NCI-H526 treated with DMSO at 0.1 percent for 48 hours (cell line): ENCODE measurements at places on chromosomes 13 and 19.

DNA sequence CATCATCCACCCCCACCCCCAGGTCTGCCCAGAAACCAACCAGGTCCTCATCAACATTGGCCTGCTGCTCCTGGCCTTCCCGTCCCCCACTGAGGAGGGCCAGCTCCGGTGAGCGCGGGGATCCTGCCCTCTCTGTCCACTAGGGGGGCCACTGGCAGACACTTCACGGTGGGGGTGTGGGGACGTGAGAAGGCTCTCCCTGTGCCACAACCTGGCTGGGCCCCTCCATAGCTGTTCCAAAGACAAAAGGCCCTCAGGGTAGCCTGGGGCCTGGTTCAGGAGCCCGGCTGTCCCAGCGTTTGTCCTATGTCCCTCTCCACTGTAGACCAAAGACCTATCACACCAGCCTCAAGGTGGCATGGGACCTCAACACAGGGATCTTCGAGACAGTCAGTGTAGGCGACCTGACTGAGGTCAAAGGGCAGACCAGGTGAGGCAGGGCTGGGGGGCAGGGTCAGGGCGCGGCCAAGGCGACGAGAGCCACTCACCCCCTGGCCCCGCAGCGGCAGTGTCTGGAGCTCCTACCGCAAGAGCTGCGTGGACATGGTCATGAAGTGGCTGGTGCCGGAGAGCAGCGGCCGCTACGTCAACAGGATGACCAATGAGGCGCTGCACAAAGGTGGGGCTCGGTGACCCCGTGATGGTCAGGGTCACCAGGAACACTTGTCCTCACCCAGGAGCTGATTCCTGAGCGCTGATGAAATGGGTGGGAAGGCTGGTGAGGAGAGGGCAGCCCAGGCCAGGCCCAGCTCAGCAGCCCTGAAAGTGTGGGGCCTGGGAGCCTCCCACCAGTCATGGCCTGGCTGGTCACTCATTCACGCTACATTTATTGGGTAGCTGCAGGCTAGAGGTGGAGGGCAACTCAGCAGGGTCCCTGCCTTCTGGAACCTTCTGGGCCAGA lies 7.9 kb downstream of the DCAF15 start:
- DNase-seq, result no peak

DNA sequence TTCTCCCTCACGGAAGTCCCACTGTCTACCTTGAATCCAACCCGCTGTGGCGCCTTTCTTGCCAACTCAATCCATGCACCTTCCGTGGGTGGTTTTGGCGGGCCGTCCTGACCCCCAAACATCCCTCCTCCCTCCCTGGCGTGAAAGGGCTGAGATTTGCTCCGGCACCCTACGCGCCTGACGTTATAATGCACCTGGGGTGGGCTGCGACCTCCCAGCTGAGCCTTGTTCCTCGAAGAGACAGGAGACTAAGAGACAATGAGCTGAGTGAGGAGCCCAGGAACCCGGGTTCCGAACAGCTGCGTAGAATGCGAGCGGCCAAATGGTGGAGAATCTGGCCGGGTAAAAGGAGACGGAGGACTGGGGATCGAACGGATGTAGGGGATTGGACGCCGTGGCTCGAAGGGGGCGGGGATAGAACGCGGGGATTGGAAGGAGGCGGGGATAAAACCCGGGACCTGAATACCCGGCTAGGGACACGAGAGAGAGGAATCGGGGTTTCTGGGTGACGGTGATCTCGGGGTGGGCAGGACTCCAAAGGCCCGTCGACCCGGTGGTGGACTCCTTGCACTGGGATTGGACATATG lies at the start of gene CPT1C:
CPT1C (plus strand) TSS at position 461 of the 587 bp plus-strand sequence. CDS start 1,137 bp downstream, outside the sequence.
- peak; percentile 80 for DNase-seq

DNA sequence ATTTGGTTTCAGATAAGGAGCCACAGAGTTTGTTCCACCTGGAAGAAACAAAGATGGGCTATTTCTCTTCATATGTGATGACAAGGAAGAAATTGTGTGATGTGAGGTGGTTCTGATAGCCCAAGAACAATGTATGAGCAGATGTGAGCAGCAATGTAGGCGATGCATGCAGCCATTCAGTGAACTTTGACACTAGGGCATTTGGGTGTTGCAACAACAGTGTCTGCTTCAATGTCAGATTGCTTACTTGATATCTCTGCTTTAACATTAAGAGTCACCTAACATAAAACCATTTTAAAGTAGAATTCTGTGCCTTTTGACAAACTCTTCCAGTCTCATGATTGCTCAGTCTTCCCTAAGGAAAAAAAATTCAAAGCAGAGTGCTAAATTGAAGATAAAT lies 865.4 kb downstream of the SLITRK6 start:
- DNase-seq, result no peak

GRCh38 chr13:113430378-113431110 lies 22.7 kb downstream of the ADPRHL1 start:
- no peak for DNase-seq

DNA sequence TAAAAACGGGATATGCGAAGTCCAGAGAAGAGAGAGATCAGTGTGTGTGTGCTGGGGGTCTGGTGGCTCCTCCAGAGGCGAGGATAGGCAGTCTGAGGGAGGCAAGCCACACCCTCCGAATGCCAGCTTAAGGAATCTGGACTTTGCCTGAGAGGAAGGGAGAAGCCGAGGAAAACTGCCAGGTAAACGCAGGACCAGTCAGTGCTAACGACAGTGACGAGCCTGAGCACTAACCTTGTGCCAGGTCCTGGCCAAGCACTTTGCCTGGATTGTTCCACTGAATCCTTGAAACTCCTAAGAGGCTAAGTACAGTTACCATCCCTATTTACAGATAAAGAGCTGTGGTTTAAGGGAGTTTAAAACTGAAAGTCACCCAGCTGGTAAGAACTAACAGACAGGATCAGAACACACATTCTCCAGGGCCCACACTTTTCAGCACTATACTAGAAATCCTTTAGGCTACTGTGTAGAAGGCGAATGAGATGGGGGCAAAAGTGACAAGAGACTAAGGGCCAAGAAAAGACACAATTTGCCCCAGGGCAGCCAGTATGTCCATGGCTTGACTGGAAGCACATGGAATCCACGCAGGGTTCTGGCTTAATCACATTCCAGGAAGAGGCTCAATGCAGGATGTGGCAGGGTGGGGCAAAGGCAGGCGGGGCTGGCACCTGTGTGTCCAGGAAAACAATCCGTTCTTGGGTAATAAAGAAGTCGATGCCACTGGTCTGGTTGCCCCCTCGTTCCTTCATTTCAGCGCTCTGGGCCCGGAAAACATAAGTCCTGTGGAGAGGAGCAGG lies 15.1 kb downstream of the SMG9 start:
- DNase-seq, result no peak

DNA sequence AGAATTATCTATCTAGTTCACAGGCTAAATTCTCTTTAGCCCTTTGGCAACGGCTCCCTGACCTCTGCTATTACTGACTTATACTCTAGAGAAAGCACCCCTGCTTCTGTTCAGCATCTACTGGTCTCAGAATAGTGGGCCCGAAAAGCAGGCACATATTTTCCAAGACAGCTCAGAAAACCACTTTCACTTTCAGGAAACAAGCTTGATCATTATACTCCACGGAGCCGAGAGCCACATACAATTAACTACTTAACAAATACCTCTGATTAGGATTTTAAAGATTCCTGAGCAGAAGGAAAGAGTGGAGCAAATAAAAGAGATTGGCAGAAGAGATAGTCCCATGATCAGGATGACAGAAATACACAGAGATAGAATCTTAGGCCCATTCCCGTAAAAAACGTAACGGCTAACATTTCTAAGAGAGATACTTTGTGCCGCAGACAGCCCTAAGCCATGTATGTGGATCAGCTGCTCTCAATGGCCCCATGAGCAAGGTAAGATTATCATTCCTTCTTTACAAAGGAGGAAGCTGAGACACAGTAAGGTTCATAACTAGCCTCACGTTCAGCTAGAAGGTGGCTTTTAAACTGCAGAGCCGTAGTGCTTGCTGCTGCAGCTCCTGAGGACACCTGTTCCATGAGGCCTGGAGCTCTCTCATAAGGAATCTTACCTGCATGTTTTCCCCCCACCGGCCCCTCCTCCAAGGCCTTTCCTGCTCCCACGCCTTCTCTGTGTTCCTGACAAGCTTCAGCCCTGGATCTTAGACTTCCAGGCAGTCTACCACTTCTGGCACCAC lies 227.2 kb downstream of the FOXO1 start:
- no peak for DNase-seq

DNA sequence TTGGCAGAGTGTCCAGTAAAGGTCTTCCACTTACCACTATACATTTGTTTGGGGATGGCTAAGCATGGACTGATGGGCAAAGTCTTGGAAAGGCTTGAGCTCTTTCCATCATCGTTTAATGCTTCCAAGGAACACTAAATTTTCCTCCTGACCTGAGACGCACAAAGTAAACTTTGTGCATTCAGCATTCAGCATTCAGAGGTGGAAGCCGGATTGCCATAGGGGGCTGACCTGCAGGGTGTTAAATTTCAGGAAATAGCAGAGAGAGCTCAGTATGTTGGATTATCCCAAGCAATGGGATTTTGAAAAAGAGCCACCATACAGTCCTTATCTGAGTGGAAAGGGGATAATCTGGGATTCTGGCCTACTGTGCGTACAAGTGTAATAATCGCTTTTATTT lies 14.0 kb downstream of the ZNF552 start:
- no peak for DNase-seq

- DNase-seq, result peak; percentile 25
These were observed 1507.5 kb downstream of the OLFM4 start for GRCh38 chr13:54536112-54536511.

DNA sequence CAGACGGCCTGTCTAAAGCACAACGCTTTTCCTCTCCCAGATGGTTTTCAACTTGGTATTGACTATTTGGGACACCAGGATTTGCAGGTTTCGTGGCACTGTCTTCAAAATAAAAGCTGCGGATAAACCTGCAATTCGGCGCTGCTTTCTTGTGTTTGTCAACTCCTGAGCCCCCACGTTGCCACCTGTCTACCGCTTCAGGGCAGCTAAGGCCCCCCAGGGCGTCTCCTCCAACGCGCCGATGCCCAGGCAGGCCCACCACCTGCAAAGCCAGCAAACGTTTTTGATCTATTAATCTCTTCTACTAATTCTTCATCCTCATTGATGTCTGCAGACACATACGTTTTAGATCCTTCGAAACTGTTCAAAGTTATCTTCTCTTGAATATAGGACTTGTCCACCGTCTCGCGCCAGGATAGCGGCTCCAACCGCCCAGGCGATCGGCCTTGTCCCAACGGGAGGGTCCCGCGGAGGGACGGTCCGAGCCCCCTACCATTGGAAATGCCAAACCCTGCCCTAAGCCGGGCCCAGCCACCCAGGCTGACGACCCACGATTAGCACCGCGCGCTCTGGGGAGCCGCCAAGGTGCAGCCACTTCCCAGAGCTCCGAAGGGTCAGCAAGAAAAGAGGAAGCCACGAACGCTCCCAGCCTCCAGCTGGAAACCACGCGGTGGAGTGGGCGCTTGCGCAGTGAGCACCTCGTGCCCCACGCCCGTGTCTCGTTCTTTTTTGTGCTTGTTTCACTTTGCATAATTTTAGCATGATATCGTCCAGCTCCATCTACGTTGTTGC lies 23.4 kb upstream of the VN1R4 start:
- no peak for DNase-seq

DNA sequence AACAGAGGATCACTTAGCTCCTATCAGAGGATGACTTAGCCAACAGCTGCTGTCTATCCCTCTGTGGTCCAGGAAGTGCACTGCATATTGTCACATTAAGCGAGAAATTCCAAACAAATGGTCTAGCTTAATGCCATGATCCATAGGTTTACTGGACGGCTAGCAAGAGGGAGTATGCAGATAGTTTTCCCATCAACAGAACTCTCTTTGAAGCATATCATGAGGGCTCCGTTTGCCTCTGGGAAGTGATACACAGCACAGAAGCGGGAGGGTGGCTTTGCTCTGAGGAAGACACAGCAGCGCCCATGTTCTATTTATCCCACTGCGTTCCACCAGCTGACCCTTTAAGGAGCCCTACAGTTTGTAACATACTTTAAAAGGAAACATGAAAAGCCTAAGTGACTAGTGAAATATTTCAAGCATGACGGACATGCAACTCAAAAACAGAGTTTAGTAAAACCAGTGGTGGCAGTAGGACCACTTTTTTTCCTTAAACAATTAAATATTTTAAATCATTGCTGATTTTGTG lies 52.7 kb downstream of the COL4A1 start:
- DNase-seq, result no peak

GRCh38 chr13:101590479-101590878 lies 138.0 kb downstream of the ITGBL1 start:
- no peak for DNase-seq

DNA sequence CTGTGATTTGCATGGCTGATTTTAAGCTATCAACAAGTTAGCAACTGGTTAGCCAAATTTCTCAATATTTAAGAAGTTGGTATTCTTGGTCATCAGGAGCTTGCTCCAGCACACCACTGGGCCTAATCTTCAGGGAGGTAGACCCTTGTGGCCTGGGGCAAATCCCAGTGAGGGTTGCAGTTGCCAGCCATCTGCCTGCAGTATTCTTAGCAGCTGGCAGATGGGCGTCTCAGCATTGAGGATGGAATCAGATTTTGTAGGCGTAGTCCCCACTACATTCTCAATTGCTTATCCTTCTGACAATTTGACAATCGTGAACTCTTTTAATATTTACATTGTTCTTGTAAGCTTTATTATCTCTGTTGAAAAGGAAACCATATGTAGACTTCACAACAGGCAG lies 1266.2 kb downstream of the SLITRK5 start:
- DNase-seq, result no peak

DNA sequence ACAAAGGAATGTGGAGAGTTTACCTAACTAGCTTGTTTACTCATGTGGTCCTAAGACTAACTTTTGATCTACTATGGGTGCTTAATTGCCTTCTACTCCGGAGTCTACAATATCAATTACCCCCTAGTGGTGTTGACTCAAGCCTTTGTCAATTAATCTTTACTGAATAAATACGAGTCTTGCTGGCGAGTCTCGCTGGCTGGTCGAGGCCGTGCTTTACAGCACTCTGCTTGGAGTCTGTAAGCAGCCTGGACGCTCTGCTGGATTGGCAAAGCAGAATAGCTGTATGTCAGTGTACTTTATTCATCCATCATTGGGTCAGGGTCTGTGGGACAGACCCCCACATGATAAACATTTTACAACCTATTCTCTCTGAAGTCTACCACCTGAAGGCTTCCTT lies 9.9 kb upstream of the SPART start:
- no peak for DNase-seq

DNA sequence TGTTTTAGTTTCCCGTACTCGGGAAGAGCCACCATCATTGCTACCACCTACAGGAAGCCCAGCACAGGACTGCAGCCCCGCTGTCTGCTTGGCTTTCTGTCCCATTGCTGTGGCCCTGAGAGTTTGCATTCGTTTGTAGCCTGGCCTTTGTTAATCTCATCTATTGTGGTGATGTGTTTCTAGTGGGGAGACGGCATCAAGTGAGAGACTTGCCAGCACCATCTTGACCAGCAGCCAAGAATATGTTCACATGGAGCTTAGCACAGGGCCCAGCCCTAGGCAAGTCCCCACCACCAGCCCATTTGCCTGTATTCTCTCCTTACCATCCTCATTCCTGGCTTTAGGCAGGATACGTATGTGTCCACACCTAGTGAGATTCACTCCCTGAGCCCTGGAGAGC lies 17.3 kb upstream of the OVOL3 start:
- no peak for DNase-seq
